ENCODE measurements at places on chromosomes 16 and 17.
A peak's percentile ranks its signal among the peaks of the same experiment; 100 is the strongest.

GRCh38 chr16:85139881-85140339 lies 27.6 kb upstream of the CIBAR2 start:
- no peak for DNase-seq

DNA sequence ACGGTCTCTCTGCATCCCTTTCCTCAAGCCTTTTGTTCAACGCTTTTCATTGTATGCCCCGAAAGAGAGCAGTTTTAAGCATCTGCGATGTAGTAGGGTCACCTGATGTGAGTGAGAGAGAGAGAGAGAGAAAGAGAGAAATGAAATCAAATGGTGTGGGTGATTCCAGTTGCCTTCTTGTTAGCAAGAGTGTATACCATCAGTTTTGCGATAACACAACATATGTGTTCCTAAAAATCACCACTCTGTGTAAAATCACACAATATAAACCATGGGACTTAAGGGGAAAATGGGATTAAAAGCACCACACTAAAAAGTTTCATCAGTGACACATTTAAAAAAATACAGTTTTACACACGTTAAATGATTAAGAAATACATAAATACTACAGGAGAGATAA lies 1102.7 kb upstream of the EEF2KMT start:
- DNase-seq, result no peak

DNA sequence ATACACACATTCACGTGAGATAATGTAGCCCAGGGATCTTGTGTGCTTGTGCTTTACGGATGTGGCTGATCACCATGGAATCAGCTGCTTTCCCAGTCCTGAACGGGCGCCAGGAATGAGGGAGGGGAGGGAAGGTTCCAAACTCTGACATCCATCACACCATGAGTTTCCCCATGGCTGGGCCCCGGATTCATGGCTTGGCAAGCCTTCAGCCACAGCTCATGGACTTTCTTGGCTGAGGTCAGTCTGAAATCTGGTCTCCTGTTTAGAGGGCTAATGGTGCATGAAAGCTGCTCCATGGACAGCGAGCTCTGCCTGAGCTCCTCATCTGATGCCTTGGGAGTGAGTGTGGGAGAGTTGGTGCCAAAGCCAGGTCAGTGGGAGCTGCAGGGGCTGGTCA lies 767.6 kb upstream of the EEF2KMT start:
- DNase-seq, result no peak

GRCh38 chr17:45314741-45315647 lies 1.8 kb downstream of the MAP3K14 start:
- DNase-seq, result peak; percentile 78

- DNase-seq, result no peak
Measured at GRCh38 chr17:8126491-8127066, 2.7 kb upstream of the HES7 start.

- DNase-seq, result no peak
Measured at GRCh38 chr17:80151333-80151732, 4.4 kb upstream of the EIF4A3 start.

GRCh38 chr17:82871056-82871775 lies 31.4 kb upstream of the ZNF750 start:
- DNase-seq, result peak; percentile 40

- DNase-seq, result peak; percentile 93
Measured at GRCh38 chr17:77882481-77883212, 75.9 kb upstream of the TNRC6C start.

- no peak for DNase-seq
Measured at GRCh38 chr16:11992586-11993524, 16.3 kb downstream of the SNX29 start.

GRCh38 chr17:80789356-80789902 lies 202.2 kb upstream of the CHMP6 start:
- no peak for DNase-seq

GRCh38 chr16:10605636-10606035 lies 25.2 kb upstream of the EMP2 start:
- no peak for DNase-seq

DNA sequence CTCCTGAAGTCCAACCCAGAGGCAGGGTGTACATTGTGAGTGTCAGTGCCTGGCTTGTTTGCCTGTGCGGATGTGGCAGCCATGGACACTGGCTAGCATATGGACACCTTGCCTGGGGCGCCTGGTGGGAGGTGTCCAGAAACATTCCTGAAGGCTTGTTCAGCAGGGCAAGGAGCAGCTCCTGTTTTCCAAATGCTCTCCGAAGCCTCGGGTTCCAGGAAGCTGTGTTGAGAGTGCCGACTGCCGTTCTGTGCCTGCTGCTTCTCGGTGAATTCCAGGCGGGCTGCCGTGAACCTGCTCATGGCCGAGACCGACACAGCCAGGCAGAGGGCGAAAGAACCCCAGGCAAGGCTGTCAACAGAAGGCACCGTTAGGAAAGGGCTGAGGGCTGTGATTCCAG lies 10.9 kb upstream of the DHRS7C start:
- DNase-seq, result no peak

DNA sequence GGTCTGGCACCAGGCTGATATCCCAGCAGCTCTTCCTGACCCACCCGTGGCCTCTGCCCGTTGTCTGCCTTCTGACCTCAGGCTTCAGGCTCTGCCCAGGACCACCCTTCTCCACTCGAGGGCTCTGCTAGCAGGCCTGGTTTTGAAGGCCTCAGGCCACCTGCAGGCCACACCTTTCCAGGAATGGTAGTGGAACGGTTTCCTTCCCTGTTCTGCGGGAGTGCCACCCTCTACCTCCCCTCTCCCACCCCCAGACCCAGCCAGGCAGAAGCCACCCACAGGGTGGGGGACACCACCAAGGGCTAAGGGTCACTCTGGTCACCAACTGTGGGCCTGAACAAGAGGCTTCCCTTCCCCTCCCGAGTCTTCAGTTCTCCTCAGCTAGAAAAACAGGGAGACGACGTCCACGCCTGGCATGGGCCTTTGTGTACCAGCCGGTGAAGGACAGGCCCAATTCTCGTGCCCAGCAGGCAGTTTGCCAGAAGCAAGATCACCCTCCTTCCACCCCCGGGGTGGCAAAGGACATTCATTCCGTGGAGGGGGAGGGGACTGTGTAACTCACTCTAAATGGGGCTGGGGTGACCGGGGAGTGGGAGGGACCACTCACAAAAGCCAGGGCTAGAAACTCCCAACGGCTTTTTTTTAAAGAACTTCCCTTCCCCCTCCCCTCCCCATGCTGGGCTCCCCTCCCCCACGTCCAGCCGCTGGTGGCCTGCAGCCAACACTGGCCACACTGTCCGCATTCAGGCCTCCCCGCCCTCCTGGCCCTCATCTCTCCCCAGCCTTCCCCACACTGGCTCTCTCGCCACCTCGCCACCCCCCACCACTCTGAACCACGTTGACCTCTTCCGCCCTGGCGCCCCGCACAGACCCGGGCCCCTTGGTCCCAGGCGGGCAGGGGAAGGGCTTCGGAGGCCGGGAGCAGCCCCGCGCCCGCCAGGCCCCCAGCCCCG lies 7.7 kb downstream of the CBX4 start:
- no peak for DNase-seq

- no peak for DNase-seq
Measured at GRCh38 chr16:16148755-16149154, 74.5 kb downstream of the ABCC6 start.

DNA sequence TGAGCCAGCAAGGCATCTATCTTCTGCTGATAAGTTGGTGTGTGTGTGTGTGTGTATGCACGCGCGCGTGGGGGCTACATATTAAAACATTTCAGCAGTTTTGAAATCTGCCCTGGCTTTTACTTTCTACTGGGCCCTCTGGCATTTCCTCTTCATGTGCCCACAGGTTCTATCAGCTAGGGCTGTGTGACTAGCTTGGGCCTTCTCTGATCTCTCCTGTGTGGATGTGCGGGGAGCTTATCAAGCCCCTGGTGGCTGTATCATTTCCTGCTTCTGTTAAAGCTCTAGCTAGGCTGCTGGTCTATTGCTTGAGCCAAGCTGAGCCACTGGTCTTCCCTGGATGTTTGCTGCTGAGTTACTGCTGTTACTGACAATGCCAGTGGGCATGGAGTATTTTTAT lies 132.5 kb downstream of the AATF start:
- peak; percentile 57 for DNase-seq

DNA sequence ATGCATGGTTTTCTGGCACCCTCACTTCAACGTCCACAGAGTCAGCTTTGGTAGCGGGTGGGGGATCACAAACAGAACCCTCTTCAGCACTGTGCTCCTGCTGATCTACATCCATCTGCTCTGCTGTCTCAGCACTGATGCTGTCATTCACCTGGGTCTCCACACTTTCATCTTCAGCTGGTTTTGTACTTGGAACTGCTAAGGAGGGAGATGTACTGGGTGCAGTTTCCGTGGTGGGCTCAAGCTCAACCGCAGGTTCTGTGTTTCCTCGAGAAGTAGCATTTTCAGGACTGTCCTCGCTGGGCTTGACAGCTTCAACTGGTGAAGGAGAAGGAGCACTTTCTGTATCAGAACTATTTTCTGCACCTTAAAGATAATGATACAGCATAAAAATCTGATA lies 101.8 kb downstream of the TTC19 start:
- DNase-seq, result no peak

DNA sequence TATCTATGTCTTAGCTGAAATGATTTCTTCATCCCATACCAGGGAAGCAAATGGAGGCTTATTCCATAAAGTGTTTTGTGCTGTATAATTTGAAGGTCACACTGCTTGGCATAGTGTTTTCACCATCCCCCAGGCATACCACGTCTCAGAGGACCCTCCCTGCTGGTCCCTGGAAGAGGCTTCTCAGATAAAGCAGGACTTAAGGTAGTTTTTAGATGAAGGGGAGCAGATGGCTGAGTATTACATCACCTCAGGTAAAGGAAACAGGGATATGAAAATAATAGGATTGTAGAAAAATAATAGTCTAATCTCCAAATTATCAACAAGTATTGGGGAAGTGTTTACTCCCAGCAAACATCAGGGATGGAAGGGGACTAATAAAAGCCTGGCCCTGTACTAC lies 7.3 kb upstream of the SMG1 start:
- no peak for DNase-seq

GRCh38 chr16:78461087-78461486 lies 361.6 kb downstream of the WWOX start:
- DNase-seq, result peak; percentile 10

GRCh38 chr17:57038486-57038885 lies 46.6 kb upstream of the AKAP1 start:
- DNase-seq, result no peak

GRCh38 chr16:27625050-27625697 lies 75.2 kb downstream of the KATNIP start:
- peak; percentile 16 for DNase-seq

- DNase-seq, result no peak
Measured at GRCh38 chr17:77025781-77026180, 115.0 kb upstream of the SEC14L1 start.

GRCh38 chr17:44000871-44001460 lies 3.5 kb upstream of the NAGS start:
- no peak for DNase-seq

- peak; percentile 81 for DNase-seq
Measured at GRCh38 chr17:78664476-78665386, 87.5 kb upstream of the DNAH17 start.

DNA sequence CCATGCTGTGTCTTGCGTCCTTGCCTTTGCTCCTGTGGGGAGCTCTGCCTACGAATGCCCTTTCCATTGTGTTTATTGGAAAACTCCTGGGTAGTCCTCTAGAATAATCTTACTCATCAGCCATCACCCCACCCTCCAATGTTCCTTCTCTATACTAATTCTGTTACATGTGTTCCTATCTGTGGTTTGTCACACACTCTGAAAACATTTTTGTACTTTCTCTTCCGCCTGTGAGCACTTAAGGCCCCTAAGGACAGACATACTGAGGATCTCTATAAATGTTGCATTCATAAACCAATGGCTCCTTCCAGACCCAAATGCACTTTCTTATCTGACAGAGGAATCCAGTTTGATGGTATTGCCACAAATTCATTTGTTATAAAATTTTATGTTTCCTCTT lies 53.9 kb upstream of the MON1B start:
- no peak for DNase-seq

DNA sequence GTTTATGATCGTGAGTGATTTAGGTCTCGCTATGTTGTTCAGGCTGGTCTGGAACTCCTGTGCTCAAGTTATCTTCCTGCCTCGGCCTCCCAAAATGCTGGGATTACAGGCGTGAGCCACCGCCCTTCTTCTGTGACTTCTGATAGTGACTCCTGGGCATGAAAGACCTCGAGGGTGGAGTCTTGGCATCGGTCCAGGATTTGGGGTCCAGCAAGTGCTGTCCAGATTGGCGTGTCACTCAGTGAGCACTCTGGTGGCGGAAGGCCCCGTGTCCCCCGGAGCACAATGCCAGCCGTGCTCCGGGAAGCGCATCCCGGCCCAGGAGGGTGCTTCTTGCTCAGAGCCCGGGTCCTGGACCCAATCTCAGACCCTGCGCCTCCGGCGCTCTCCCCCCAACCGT lies 6.8 kb downstream of the OR1F1 start:
- no peak for DNase-seq

DNA sequence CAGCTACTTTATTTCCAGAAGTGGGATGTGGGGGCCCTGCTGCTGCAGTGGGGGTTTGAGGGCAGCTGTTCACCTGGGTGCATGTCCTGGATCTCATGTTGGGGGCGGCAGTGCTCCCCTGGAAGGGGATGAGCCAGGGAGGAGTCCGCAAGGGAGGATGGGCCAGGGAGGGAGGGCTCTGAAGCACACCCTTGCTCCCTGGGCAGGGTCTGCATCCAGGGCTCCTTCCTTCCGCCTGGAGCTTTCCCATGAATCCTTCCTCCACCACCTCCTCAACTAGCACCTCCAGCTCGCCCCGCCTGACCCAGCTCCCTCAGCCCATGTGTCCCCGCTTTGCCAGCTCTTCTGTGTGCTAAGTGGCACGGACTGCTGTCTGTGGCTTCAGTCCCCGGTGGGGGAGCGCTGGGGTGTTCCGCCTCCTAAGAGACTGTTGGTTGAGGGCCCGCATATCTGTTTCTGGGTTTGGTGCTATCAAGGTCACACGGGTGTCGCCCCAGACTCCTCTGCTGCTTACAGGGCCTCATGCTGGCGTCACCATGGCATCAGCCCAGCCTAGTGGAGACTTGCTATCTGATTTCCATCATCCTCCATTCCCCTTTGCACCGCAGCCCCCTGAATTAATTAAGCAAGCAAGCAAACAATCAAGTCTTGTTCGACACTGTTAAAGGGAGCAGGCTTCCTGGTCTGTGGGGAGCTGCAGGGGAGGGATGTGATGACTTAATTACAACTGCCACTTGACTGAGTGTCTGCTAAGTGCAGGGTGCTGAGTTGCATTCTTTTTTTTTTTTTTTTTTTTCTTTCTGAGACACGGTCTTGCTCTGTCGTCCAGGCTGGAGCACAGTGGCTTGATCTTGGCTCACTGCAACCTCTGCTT lies 71.8 kb downstream of the PRKCA start:
- DNase-seq, result peak; percentile 29

DNA sequence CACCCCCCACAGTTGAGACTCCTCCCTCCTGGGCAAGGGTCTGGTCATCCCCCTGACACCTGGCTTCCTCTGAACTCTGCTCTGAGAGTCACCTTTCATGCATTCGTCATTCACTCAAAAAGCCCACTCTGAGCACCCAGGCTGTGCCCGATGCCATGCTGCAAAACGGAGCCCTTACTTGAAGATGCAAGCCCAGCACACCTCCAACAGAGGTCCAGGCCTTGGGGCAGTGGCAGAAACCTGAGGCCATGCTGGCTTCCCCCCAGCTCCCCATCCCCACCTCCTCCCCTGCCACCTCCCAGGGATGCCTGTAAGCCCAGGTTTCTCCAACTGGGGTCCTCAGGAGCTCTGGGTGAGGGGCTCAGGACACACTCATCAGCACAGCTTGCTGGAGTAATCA lies 67.7 kb upstream of the TNRC6C start:
- no peak for DNase-seq

All from common myeloid progenitor, CD34-positive (primary cell).